Hematopoietic multipotent progenitor cell (in vitro differentiated cells): ENCODE measurements at places on chromosomes 1 and 21.

GRCh38 chr21:17554679-17555465, 42.0 kb downstream of the CXADR start:
- peak; percentile 45 for DNase-seq

DNA sequence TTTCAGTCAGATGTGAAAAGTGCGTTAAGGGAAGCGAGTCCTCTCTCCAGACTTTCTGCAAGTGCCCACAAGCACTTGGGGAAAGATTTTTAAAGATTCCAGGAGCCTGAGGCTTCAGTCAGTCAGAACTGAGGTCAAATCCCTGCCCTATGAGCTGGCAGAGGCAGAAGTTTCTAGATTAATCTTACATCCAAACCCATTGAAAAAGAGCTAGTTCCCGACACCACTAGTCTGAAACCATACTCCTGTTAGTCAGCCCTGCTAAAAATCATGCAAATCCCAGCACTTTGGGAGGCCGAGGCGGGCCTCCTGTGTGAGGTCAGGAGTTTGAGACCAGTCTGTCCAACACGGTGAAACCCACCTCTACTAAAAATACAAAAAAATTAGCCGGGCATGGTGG, 21.0 kb downstream of the RSPH1 start:
- no peak for DNase-seq

- no peak for DNase-seq
Measured at GRCh38 chr1:117373932-117374331, 6.7 kb downstream of the MAN1A2 start.

- no peak for DNase-seq
Measured at GRCh38 chr21:27631471-27631870, 664.6 kb upstream of the ADAMTS5 start.

- no peak for DNase-seq
Measured at GRCh38 chr21:34351786-34352241, 12.0 kb upstream of the KCNE2 start.

DNA sequence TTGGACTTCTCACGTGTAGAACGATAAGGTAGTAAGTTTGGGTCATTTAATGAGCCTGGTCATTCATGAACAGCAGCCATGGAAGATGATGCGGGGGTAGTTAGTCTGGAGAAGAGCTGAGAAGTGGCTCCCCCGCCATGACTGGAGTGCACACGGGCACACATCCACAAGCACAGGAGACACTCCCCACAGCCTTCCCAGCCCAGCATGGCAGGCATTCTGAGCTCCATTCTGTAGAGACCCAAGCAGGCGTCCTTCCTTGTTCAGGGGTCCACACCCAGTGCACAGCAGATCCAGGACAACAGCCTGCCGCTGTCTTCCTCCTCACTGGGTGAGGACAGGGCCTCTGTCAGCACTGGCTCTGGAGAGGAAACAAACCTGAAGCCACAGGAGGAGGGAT, 57.0 kb downstream of the SCCPDH start:
- DNase-seq = no peak

- DNase-seq = no peak
Measured at GRCh38 chr1:172916116-172916515, 134.6 kb downstream of the TNFSF18 start.

GRCh38 chr21:43012596-43012995, 38.2 kb downstream of the PKNOX1 start:
- no peak for DNase-seq

DNA sequence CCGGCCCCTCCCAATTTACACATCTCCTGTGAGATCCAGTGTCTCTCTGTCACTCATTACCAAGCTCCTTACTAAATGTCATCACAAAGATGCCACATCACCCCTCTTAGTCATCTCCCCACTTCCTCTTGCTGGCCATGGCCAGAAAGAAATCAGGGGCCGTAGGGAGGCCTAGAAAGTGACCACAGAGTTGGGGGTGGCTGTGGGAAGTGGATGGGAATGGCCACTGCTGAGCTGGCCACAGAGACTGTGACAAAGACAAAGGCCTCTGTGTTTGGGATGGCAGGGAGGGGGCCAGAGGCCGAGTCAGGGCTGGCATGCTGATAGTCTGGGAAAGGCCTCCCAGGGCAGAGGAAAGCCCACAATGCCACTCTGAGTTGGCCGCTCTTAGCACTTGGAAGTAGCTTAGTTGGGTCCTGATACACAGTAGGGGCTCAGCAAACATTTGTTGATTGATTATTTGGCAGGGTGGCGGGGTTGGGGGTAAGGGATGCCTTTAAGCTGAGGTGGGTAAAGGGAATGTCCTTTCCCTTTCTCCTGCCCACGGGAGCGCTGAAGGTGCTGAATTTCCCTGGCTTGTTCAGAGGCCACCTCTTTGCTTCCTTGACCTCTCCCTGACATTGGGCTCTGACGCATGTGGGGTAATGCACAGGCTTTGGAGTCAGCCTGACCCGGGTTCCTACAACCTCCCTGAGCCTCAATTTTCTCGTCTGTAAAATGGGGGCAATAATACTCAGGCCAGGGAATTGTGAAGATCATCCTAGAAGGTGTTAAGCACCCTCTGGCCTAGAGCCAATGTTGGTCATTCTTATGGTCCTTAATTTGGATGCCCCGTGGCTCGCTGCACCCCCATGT, 13.2 kb downstream of the NAV1 start:
- DNase-seq = no peak

GRCh38 chr1:32848354-32849063, 22.2 kb downstream of the FNDC5 start:
- no peak for DNase-seq

- no peak for DNase-seq
Measured at GRCh38 chr1:241330619-241331327, 26.2 kb downstream of the RGS7 start.

GRCh38 chr1:153937331-153937730, 9.2 kb downstream of the DENND4B start:
- DNase-seq = no peak

- DNase-seq = no peak
Measured at GRCh38 chr1:161781995-161782394, 15.9 kb downstream of the ATF6 start.

DNA sequence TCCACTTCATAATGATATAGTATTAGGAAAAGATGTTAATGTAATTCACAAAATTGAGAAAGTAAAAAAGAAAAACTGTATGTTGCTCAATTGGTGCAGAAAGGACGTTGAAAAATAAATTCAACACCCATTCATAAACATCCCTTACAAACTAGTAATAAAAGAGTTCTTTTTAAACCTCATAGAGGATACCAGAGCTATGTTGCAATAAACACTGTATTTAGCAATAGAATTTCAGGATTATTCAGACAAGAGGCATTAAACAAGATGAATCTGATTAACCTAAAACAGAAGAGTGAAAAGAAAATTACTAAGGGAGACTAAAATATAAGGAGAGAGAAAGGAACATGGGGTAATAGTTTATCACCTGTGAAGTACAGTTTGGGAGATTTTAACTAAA, 154.8 kb downstream of the NTPCR start:
- DNase-seq = no peak

DNA sequence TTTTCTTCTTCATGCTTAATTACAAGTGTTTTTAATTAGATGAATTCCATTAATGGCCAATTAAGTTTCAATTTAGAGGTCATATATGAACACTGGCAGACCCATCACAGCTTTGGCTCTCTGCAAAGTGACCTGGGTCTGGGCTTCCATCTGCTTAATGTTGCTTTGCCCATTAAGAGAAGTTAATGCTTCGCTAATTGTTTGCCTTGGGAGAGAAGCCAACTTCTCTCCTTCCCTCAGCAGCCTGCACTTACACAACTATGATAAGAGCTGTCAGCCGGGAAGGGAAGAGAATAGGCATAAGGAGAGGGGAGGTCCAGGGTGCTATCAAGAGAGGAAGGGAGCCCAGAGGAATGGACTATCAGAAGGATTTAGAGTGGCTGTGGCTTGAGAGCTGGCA, 29.0 kb upstream of the CCDC190 start:
- DNase-seq = no peak

DNA sequence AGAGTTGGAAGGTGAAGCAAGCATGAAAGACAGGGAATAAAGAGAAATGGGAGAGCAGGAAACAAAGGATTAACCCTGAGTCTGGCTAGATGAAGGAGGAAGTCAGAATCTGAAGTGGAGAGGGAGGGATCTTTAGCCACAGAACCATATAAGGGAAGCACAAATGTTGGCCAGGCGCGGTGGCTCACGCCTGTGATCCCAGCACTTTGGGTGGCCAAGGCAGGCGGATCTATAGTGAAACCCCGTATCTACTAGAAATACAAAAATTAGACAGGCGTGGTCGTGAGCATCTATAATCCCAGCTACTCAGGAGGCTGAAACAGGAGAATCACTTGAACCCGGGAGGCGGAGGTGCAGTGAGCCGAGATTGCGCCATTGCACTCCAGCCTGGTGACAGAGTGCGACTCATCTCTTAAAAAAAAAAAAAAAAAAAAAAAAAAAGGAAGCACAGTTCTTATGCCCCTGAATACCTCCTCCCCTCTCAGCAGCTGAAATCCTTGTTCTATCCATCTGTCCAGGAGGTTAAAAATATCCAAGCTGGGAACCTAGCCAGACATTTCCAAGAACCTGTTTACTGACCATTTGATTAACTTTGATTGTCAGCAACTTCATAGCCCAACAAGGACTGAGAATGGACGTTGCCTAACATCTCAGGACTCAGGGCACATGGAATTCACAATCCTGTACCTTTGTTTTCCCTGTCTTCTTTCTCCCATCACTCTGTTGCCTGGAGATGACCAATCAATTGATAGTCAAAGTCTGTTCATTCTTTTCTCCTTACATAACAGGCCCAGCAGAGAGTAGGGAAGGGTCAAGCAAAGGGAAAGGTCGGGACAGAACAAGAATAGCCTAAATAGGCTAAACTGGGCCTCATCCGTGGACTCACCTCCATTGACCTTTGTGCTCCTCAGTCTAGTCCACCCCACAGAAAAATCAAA, 10.6 kb downstream of the TXNIP start:
- no peak for DNase-seq
